ENCODE measurements at places on chromosomes 11 and 22. TPM values are rescaled to one million over a fixed set of nuclear protein-coding genes. Genes with fewer than 3 reads are reported as not detected.

STK33 gene
- polyA plus RNA-seq: 5.8 TPM

C22orf42 gene
- not detected for polyA plus RNA-seq

ARHGAP42 gene
- 26.0 TPM for polyA plus RNA-seq

NXPE4 gene
- not detected for polyA plus RNA-seq

SLC22A9 gene
- polyA plus RNA-seq: not detected

CD248 gene
- polyA plus RNA-seq: 94.6 TPM

LRRC10B gene
- 0.23 TPM for polyA plus RNA-seq

ANKK1 gene
- not detected for polyA plus RNA-seq

TIMP3 gene
- 120 TPM for polyA plus RNA-seq

HBB gene
- polyA plus RNA-seq: 217 TPM

RAB39A gene
- 0.37 TPM for polyA plus RNA-seq

APOBEC3B gene
- 2.1 TPM for polyA plus RNA-seq

CCDC87 gene
- 0.11 TPM for polyA plus RNA-seq

OR10A2 gene
- polyA plus RNA-seq: not detected

GATD1 gene
- 46.4 TPM for polyA plus RNA-seq

ANO1 gene
- polyA plus RNA-seq: 6.0 TPM

MRGPRF gene
- polyA plus RNA-seq: 17.3 TPM

MUC6 gene
- polyA plus RNA-seq: 0.29 TPM

SLN gene
- polyA plus RNA-seq: 1,505 TPM

SLC29A2 gene
- polyA plus RNA-seq: 21.4 TPM

NPAS4 gene
- 0.19 TPM for polyA plus RNA-seq

RPS6KB2 gene
- 43.0 TPM for polyA plus RNA-seq

SLC37A2 gene
- 2.4 TPM for polyA plus RNA-seq

DMC1 gene
- polyA plus RNA-seq: 10.7 TPM

PICALM gene
- 124 TPM for polyA plus RNA-seq

GRK2 gene
- 61.7 TPM for polyA plus RNA-seq

RASL10A gene
- polyA plus RNA-seq: 2.7 TPM

TECTA gene
- 1.5 TPM for polyA plus RNA-seq

CALCA gene
- polyA plus RNA-seq: 0.08 TPM

KRTAP5-1 gene
- 0.45 TPM for polyA plus RNA-seq

NXPE2 gene
- 0.11 TPM for polyA plus RNA-seq

CBLIF gene
- not detected for polyA plus RNA-seq

NEFH gene
- polyA plus RNA-seq: 3.1 TPM

PARVA gene
- polyA plus RNA-seq: 56.3 TPM

CYP2D6 gene
- 2.4 TPM for polyA plus RNA-seq

IGSF22 gene
- polyA plus RNA-seq: 8.9 TPM

PARVG gene
- polyA plus RNA-seq: 3.1 TPM

CRYBB1 gene
- polyA plus RNA-seq: 1.3 TPM

CREB3L1 gene
- polyA plus RNA-seq: 43.8 TPM

GRK3 gene
- polyA plus RNA-seq: 6.6 TPM

INPP5J gene
- 1.1 TPM for polyA plus RNA-seq

All from muscle of leg (tissue), 16 donors.